ENCODE measurements at places on chromosomes 16 and 17.
A peak's percentile ranks its signal among the peaks of the same experiment; 100 is the strongest.

DNA sequence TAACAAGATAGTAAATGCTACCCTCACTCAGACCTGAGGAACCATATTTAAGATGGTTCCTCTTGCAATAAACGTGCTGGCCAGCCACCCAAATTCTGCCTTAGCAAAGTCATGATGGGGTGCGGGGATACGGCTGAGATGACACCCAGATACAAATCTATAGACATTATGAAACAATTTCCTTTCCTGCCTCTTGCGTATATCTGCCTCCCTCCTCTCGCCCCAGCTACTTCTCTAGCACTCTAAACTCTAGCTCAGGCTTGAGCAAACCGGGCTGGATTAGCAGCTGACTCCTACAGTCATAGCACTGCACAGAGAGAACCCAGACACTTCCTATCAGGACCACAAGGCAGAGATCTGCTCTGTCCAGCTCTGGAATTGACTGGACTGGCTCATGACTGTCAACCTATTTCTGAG lies 22.3 kb downstream of the CD300LF start:
- H3K4me1 ChIP-seq, result no peaks in the 10 kb centered on the region
- no peak for DNase-seq
- peaks cover 42% of the 10 kb centered on the region for H3K27me3 ChIP-seq

GRCh38 chr17:28335959-28336871 lies 654 bp downstream of the TNFAIP1 start:
- no peak for DNase-seq
- H3K36me3 ChIP-seq, result peaks cover 29% of the 10 kb centered on the region
- peak overlapping the region; percentile 97 for H3K27ac ChIP-seq
- no peaks in the 10 kb centered on the region for H3K27me3 ChIP-seq

DNA sequence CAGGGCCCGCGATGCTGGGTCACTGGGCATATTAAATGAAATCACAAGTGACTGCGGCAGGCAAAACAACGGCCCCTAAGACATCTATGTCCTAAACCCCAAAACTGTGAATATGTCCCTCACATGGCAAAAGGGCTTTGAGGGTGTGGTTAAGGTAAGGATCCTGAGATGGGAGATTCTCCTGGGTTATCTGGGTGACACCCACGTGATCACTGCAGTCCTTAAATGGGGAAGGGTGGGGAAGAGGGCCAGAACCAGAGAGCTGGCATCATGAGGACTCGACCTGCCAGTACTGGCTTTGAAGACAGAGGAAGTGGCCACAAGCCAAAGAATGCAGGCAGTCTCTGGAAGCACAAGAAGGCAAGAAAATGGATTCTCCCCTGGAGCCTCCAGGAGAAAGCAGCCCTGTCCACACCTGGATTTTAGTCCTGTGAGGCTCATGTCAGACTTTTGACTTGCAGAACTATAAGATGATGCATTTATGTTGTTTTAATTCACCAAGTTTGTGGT lies 12.5 kb downstream of the COTL1 start:
- H3K36me3 ChIP-seq, result no peaks in the 10 kb centered on the region
- DNase-seq, result no peak
- no peak overlapping the region for H3K27ac ChIP-seq
- no peaks in the 10 kb centered on the region for H3K27me3 ChIP-seq
- H3K4me1 ChIP-seq, result peaks cover 5% of the 10 kb centered on the region

GRCh38 chr17:27602721-27603420 lies 28.1 kb upstream of the LGALS9 start:
- peaks cover 6% of the 10 kb centered on the region for H3K4me1 ChIP-seq
- H3K27ac ChIP-seq, result no peak overlapping the region
- H3K4me3 ChIP-seq, result no peak overlapping the region
- no peak for DNase-seq
- no peaks in the 10 kb centered on the region for H3K27me3 ChIP-seq

GRCh38 chr16:25051406-25052150 lies 36.4 kb upstream of the ARHGAP17 start:
- H3K36me3 ChIP-seq, result no peaks in the 10 kb centered on the region
- H3K4me3 ChIP-seq, result no peak overlapping the region
- no peaks in the 10 kb centered on the region for H3K27me3 ChIP-seq
- H3K4me1 ChIP-seq, result peaks cover 41% of the 10 kb centered on the region

DNA sequence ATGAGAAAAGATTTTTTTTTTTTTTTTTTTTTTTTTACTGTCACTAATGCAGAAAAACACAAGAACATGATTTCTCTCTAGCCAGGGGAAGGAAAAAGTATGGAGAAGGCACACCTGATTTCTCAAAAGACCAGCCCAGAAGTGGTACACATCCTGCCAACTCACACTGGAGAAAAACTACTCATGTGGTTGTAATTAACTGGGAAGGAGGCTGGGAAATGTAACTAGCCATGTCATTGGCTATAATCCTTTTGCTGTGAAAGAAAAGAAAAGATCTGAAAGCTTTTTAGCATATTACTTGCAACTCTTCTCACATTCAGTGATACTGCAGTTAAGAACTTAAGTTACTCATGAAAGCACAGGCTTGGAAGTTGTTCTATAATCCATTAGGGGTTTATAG lies 195.9 kb upstream of the PMFBP1 start:
- H3K4me1 ChIP-seq, result no peaks in the 10 kb centered on the region
- no peaks in the 10 kb centered on the region for H3K36me3 ChIP-seq
- no peak for DNase-seq
- no peaks in the 10 kb centered on the region for H3K27me3 ChIP-seq
- no peak overlapping the region for H3K27ac ChIP-seq
- no peak overlapping the region for H3K4me3 ChIP-seq
